ENCODE measurements at places on chromosomes 12 and 14.

- H3K27ac ChIP-seq = no peak overlapping the region
- peaks cover 46% of the 10 kb centered on the region for H3K27me3 ChIP-seq
- H3K4me1 ChIP-seq = no peaks in the 10 kb centered on the region
- H3K36me3 ChIP-seq = no peaks in the 10 kb centered on the region
- no peak overlapping the region for H3K4me3 ChIP-seq
Observed at GRCh38 chr12:46777587-46777986, 48.2 kb downstream of the SLC38A4 start.

DNA sequence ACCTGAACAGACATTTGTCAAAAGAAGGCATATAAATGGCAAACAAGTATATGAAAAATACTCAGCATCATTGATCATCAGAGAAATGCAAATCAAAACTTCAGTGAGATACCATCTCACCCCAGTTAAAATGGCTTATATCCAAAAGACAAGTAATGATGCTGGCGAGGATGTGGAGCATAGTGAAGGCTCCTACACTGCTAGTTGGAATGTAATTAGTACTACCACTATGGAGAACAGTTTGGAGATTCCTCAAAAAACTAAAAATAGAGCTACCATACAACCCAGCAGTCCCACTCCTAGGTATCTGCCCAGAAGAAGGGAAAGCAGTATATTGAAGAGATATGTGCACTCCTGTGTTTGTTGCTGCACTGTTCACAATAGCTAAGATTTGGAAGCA is 146.1 kb downstream of the TGFB3 start:
- DNase-seq = no peak
- H3K27ac ChIP-seq = no peak overlapping the region

- no peak overlapping the region for H3K4me3 ChIP-seq
- H3K27ac ChIP-seq = no peak overlapping the region
- no peaks in the 10 kb centered on the region for H3K4me1 ChIP-seq
- peaks cover 23% of the 10 kb centered on the region for H3K27me3 ChIP-seq
- DNase-seq = no peak
Observed at GRCh38 chr12:28974166-28974565, 174.9 kb upstream of the FAR2 start.

DNA sequence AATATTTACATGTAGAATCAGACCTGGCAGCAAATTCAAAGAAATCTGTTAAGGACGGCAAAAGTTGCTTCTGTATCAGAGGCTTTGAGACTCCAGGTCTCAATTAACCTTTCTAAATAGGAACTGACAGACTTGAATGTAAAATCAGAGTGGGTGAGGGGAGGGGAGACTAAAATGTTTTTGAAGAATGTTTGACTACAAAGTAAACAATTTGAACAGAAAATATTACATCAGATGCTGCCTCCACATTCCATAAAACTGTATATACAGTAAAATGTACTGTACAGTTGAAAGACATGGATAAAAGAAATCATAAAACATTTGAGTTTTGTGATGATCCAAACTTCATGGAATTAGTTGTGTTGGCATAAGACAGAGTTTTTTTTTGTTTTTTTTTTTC is 49.5 kb upstream of the POC1B start:
- H3K36me3 ChIP-seq = peaks cover 2% of the 10 kb centered on the region
- H3K27me3 ChIP-seq = no peaks in the 10 kb centered on the region
- H3K27ac ChIP-seq = no peak overlapping the region
- no peak overlapping the region for H3K4me3 ChIP-seq

DNA sequence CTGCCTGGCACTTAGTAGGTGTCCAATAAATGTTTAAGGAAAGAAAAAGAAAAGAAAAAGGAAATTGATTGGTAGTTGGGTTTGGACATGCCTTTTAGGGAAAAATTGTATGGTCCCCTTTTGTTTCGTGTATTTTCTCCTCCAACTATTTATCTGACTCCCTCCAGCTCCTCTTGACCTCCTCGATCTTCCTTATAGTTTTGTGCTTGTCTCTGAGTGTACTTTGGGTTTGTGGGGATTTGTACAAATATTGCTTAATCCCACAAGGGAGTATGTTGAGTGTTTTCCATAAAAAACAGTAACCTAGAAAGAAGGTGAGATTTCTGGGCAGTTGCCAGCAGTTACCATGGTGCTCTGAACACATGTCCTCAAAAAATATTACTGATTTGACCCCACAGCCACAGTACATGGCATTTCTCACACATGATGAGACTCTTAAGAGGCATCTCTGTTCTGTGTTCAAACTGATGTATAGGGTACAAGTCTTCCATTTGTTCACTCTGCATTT is 15.7 kb downstream of the PLEKHG7 start:
- H3K4me1 ChIP-seq = no peaks in the 10 kb centered on the region
- H3K4me3 ChIP-seq = no peak overlapping the region
- no peak overlapping the region for H3K27ac ChIP-seq
- H3K27me3 ChIP-seq = peaks cover 46% of the 10 kb centered on the region
- DNase-seq = no peak
- H3K36me3 ChIP-seq = no peaks in the 10 kb centered on the region

GRCh38 chr14:68807148-68807600 is 14.3 kb upstream of the ZFP36L1 start:
- H3K27ac ChIP-seq = peak overlapping the region; percentile 68
- H3K4me1 ChIP-seq = peaks cover 5% of the 10 kb centered on the region
- DNase-seq = no peak

- no peak overlapping the region for H3K4me3 ChIP-seq
- no peak overlapping the region for H3K27ac ChIP-seq
- no peaks in the 10 kb centered on the region for H3K4me1 ChIP-seq
- no peaks in the 10 kb centered on the region for H3K36me3 ChIP-seq
- H3K27me3 ChIP-seq = no peaks in the 10 kb centered on the region
Observed at GRCh38 chr14:40652089-40652691, 954.5 kb upstream of the LRFN5 start.

DNA sequence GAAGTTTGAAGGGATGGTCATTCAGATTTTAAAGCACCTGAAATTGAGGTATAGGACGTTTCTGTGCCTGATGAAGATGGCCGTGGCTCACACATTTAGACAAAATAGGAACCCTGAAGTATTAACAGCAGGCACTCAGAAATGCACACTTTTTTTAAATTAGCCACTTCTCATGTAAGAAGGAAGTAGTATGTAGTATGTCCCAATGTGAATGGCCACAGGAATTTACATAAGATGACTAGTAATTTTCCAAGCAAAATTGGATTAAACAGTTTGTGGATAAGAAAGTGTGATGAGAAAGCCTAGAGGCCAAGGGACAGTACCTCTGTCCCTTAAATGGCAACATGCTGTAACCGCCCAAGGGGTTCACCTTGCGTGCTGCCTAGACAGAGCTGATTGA is 1.8 kb upstream of the MIS18BP1 start:
- no peak for DNase-seq
- H3K27me3 ChIP-seq = no peaks in the 10 kb centered on the region
- no peak overlapping the region for H3K27ac ChIP-seq

DNA sequence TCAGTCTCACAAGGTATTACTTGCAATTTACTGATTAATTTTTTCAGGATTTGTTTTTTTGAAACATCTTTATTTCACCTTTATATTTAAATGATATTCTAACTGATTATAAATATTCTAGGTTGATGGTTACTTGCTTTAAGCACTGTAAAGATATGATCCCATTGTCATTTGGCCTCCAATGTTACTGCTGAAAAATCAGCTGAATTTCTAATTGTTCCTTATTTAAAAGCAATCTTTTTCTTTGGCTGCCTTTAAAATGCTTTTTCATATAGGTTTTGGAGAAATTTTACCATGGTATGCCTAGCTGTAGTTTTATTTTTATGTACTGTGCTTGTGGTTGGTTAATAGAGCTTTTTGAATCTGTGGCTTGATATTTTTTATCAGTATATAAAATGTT is 275.6 kb upstream of the PPFIA2 start:
- no peak overlapping the region for H3K4me3 ChIP-seq
- H3K27ac ChIP-seq = no peak overlapping the region
- no peaks in the 10 kb centered on the region for H3K36me3 ChIP-seq
- H3K4me1 ChIP-seq = no peaks in the 10 kb centered on the region
- no peak for DNase-seq

DNA sequence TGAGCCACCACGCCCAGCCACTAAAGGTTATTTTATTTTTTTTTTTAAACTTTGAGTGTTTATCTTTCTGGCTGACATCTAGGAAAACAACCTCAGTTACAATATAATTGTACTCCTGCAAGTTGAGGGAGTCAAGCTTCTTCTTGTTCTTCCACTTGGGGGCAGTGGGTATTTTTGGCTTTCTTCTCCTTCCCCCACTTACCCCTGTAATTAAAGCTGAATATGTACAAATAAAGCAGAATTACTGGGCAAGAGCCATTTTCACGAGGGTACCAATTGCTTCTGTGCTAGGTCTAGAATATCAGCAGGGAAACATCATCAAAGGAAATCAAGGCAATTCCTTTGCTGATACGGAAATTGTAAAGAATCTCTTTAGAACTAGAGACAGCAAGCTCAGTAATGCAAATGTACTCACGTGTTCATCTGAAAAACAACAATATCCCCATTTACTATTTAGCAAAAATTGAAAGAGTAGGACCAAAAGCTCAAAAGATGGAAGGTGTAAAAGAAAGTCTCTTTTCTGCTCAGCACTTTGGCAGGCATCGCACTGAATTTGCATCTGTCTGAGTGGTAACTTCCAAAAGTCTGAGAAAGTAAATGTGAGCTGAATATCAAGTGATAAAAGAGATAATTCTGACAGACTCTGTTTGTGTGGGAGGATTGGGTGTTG is 72.8 kb downstream of the TAOK3 start:
- no peak for DNase-seq
- H3K27ac ChIP-seq = peak overlapping the region; percentile 59
- H3K27me3 ChIP-seq = no peaks in the 10 kb centered on the region
- no peak overlapping the region for H3K4me3 ChIP-seq
- peaks cover 47% of the 10 kb centered on the region for H3K4me1 ChIP-seq
- H3K36me3 ChIP-seq = peaks cover 1% of the 10 kb centered on the region

DNA sequence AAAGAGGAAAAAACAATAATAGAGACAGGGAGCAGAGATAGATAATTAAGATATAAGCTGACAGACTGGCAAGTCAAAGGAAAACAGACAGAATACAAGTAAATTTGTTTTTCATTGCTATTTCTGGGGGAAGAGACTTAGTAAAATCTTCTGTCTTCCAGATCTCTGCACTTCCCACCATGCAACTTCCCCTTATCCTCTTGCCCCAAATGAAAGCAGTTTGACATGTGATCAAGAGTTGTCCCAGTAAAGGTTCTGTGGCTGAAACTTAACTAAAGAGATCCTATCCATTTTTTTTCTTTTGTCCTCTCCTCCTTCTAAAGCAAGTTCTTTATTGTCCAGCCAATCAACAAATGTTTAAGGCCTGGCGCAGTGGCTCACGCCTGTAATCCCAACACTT is 1.5 kb upstream of the MLF2 start:
- DNase-seq = no peak
- H3K27ac ChIP-seq = peak overlapping the region; percentile 98
- H3K4me3 ChIP-seq = peak overlapping the region; percentile 19
- H3K36me3 ChIP-seq = peaks cover 28% of the 10 kb centered on the region
- H3K27me3 ChIP-seq = no peaks in the 10 kb centered on the region

GRCh38 chr12:5268424-5269210 is 163.3 kb upstream of the NTF3 start:
- DNase-seq = no peak
- no peaks in the 10 kb centered on the region for H3K4me1 ChIP-seq
- no peak overlapping the region for H3K4me3 ChIP-seq
- no peaks in the 10 kb centered on the region for H3K36me3 ChIP-seq

- no peaks in the 10 kb centered on the region for H3K4me1 ChIP-seq
- no peak overlapping the region for H3K4me3 ChIP-seq
- no peak for DNase-seq
- no peak overlapping the region for H3K27ac ChIP-seq
Observed at GRCh38 chr12:84069198-84069597, 843.4 kb downstream of the SLC6A15 start.

GRCh38 chr12:10205220-10205807 is 7.4 kb upstream of the GABARAPL1 start:
- H3K27me3 ChIP-seq = no peaks in the 10 kb centered on the region
- DNase-seq = no peak
- H3K4me1 ChIP-seq = no peaks in the 10 kb centered on the region
- H3K36me3 ChIP-seq = no peaks in the 10 kb centered on the region

GRCh38 chr14:53127151-53127550 is 26.0 kb downstream of the DDHD1 start:
- H3K36me3 ChIP-seq = peaks cover 14% of the 10 kb centered on the region
- H3K4me3 ChIP-seq = peak overlapping the region; percentile 67
- no peak for DNase-seq

Measured in effector memory CD8-positive, alpha-beta T cell (primary cell).